SK-N-SH (cell line): ENCODE measurements at places on chromosomes 7 and 10.

- no peak for DNase-seq
Measured at GRCh38 chr7:15609287-15609686, 47.5 kb upstream of the AGMO start.

DNA sequence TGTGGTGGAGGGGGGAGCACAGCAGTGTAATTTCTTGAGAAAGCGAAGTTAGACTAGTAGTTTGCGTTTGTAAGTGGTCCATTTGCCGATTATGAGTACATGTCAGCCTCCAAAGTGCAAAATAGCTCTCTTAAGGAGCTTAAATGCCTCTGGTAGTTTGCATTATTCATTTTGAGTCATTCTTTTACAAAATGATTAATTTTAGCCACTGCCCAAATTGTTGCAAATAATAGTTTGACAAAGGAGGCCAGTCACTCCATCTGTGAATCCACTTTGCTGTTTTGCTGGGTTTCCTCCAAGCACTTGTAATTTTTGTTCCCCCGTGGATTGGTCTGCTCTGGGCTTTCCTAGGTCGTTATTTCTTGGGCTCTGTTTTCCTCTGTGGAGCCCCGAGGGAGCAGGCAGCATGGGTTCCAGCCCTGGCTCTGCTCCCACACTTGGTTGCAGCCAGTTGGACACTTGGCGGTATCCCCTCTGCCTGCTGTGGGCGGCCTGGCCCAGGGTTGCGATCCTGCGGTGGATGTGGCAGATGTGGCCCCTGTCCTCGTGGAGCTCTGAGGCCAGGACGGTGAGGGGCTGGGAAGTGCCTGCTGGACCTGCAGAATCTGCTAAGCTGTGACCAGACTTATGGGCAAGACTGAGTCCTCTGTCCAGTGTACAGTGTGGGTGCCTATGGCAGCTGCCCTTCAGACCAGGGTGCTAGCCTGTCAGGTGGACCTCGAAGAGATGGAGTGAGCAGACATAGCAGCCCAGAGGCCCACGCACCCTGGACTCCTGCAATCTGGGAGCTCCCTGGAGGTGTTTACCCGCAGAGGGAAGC, 129.1 kb upstream of the BTBD16 start:
- DNase-seq: no peak

- no peak for DNase-seq
Measured at GRCh38 chr10:112959207-112959838, 9.3 kb downstream of the TCF7L2 start.

DNA sequence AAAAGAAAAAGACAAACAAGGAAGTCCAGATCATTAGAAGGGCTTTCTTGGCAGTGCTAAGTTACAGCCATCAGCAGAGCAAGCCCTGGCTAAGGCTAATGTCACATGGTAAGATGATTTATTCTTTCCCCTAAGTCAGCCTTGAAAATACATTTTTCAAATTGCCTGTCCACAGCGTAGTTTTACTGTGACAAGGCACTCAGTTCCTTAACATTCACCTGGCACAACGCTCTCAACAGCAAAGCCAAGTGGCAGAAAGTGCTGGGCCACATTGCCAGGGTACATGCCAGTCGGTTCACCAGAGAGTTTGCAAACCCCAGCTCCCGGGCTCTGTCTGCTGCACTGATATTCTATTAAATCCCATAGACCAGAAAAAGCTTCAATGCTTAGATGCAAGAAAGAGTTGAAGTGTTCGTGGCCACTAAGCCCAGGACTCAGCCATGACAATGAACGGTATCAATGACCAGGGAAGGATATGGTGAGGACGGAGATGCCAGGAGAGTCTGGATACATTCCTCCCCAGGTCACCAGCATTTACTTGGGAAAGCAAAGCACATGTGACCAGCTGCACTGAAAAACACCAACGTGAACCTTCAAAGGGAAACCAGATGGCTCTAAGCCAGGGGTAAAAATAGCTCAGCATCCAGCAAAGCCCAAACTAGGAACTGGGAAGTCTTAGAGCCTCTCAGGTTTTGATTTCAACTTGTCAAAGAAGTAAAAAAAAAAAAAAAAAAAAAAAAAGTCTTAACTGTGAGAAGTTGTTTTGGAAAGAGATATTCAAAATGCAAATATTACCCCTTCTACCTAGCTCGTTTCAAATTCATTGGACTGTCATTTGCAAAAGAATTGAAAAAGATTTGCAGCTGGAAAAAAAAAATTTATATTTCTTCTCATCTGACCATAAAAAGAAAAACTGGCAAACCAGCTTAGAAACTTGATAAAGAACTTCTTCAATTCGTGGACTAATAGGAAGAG, 23.9 kb upstream of the MPP7 start:
- DNase-seq: no peak

GRCh38 chr7:2607122-2607922, 24.5 kb upstream of the TTYH3 start:
- DNase-seq: peak; percentile 48

DNA sequence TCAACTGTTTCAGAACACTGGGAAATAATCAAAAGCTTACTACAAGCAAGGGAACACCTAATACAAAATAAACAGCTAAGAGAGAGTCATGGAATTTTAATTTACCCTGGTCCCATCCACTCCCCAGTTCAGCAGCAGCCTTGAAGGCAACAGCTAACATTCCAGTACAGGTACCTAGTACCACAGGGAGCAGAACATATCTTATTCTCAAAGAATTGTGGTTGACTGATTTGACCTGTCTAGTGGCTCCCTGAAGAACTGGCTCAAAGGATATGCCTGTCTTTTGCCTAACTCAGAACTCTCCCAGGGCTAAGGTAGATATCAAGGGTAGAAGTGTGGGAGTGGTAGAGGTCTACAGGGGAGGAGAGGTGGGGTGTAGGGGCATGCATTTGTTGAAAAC, 32.3 kb downstream of the SMURF1 start:
- DNase-seq: no peak

DNA sequence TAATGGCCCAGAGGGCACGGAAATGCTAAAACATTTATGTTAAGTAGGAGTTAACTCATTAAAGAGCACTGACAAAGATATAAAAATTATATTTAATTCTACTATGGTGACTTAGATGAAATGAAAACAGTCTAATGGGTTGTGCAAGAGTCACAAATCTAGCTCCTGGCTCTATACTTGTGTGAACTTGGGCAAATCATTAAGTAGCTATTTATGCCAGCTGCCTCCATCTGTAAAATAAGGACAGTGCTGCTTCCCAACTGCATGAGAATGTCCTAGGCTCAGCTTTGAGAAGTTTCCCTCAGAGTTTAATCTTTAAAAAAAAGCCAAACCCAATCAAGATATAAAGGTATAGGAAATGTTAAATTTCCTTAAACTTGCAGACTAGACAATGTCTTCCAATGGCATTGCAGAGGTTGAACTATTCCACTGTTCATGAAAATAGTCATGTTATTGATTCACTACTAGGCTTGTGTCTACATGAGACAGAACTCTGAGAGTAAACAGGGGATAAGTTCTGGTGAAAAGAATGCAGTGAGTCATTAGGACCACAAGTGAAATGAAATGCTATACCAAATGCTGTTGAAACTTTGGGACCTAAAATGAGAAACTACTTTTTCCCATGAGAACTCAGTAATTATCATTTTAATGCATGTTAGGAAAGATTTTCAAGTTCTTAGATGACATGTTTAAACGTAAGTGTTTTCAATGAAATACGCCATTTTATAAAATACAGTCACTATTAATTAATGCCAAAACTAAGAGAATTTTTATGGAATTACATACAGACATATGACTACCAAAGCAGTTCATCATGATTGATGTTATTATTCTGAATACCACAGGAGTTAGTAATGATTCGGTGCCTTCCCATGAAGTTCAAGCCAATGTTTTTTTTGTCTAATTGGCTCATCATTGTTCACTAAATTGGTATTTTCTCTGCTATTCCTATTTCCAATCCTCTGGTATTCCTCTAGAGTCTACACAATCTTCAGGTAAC, 84.2 kb downstream of the CDK6 start:
- DNase-seq: no peak

- DNase-seq: no peak
Measured at GRCh38 chr10:47024046-47024322, 112.8 kb downstream of the PTPN20 start.

DNA sequence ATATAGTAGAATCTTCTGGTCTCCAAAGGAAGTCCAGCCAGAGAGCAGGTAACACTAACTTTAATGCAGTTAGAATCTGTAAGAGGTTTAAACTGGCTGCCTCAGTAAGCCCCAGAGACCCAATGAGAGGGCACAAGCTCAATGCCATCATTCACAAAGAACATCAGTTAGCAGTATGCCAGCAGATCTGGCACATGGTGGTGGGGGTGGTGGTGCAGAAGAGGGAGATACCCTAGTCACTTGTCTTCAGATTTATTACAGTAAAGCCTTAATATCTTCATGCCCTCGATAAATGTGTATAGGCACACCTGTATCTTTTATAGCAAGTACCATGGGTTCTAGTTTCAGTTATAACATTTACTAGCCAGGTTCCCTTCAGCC, 86.2 kb downstream of the SORBS1 start:
- DNase-seq: no peak

DNA sequence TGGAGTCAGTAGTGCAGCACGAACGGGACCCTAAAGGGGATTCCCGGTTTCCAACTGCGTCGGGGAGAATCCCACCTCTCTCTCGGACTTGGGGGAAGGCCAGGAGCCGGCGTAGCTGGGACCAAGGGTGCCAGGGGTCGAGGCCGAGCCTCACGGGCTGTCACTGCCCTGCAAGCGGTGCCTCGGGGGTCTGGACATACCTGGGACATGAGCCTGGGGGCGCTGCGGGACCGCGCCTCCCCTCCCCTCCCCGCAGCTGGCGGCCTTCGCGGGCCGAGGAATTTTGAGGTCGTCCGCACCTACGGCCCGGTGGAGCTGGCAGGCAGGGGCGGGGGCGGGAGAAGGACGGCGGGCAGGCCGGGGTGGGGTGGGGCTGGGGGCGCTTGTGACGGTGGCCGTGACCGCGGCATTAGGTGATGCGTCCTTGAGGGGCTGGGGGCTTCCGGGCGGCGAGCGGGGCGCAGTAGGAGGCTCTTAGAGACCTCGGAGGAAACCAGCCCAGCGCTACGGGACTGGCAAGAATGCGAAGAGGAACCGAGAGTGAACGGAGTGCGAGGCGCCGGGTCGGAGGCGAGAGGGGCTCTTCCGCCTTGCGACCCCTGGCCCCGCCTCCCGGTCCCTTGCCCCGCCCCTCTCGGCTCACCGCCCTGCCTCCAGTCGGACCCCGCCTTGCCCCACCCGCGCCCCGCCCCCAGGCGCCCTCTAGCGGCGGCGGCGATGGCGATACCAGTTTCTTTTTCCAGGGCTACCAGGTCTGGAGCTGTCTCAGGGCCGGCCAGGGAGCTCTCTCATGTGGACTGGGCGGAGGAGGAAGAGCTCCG, 48.3 kb downstream of the NPVF start:
- DNase-seq: peak; percentile 100

- DNase-seq: no peak
Measured at GRCh38 chr7:107180378-107180777, 11.6 kb downstream of the HBP1 start.

GRCh38 chr10:79418274-79418673, 27.1 kb downstream of the ZCCHC24 start:
- no peak for DNase-seq

DNA sequence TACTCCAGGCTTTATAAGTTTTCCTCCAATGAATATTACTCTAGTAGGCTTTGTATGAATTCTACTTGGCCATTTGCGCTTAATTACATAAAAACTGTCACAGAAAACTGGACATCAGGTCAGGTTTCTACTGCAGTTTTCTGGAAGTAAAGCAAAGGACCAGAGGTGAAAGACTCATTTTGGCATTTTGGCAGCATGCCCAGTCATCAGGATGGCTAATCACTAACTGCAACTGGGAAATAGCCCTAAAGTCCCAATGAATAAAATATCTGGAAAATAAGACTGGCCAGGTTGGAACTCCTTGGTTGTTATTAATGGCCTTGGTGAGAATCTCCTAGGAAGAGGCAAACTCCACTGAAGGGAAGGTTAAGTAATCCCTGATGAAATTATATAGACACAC, 75.5 kb downstream of the COPG2 start:
- DNase-seq: no peak

- no peak for DNase-seq
Measured at GRCh38 chr7:137423321-137423720, 79.8 kb upstream of the PTN start.

- DNase-seq: peak; percentile 51
Measured at GRCh38 chr10:96374639-96374984, 15.8 kb upstream of the OPALIN start.

DNA sequence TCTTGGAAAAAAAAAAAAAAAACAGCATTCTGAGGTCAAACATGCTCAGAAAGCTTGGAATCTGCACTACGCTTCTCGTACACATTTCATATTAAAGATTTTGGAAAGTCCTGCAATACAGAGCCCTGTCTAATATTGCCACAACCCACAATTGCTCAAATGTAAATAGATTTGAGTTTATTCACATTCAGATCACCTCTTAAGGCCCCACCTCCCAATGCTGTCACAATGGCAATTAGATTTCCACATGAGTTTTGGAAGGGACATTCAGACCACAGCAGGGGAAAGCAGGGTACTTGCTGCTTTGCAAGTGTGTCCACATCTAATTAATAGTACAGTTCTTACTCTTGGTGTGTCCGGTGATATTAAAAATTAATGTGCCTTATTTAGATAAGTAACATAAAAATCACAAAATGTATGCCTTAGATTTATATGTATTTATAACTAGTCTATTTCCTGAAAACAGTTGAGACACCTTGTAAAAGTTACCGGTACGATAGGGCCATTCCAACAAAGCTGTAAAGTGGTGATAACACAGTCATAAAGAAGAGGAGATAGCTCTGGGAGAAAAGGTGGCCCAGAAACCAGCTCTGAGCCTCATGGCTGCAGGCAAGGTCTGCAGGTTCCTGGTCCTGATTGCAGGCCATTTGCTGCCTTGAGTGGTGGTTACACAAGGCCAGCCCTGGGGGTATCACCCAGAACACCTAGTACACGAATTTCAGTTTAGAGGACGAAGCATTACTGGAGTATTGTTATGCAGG, 27.9 kb downstream of the EGFR start:
- DNase-seq: no peak

DNA sequence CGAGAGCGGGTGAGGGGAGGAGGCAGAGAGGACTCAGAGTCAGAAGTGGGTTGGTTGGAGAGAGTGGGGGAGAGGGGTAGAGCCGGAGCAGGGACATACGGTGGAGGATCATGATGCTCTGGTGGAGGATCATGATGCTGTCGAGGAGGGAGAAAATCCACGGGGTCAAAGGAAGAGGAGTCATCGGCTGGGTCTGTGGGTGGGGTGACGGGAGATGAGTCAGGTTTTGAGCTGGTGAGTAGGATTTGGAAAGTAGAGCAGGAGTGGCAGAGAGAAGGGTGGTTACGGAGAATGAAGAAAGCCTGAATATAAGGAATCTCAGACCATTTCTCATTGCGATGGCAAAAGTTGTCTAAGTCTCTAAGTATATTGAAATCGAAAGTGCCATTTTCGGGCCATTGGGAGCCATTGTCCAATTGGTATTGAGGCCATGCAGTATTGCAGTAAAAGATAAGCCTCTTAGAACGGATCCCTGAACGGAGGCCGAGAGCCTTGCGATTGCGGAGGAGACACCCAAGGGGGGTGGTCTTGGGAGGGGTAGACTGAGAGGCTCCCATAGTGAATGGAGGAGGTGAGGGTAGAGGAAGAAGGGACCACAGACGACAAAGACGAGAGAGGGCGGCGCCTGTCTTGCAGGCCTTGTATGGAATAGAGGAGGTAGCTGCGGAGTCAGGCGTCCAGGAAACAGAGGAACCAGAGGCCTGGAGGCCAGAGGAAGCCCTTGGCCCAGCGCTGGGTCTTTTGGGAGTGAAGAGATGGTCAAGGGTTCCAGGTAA, 23.8 kb downstream of the SCIN start:
- DNase-seq: no peak

- peak; percentile 83 for DNase-seq
Measured at GRCh38 chr7:82319674-82320118, 123.9 kb downstream of the CACNA2D1 start.

GRCh38 chr10:69410487-69410886, 6.2 kb downstream of the TACR2 start:
- DNase-seq: no peak
